ENCODE measurements at places on chromosomes 6 and 20.
A peak's percentile ranks its signal among the peaks of the same experiment; 100 is the strongest.

DNA sequence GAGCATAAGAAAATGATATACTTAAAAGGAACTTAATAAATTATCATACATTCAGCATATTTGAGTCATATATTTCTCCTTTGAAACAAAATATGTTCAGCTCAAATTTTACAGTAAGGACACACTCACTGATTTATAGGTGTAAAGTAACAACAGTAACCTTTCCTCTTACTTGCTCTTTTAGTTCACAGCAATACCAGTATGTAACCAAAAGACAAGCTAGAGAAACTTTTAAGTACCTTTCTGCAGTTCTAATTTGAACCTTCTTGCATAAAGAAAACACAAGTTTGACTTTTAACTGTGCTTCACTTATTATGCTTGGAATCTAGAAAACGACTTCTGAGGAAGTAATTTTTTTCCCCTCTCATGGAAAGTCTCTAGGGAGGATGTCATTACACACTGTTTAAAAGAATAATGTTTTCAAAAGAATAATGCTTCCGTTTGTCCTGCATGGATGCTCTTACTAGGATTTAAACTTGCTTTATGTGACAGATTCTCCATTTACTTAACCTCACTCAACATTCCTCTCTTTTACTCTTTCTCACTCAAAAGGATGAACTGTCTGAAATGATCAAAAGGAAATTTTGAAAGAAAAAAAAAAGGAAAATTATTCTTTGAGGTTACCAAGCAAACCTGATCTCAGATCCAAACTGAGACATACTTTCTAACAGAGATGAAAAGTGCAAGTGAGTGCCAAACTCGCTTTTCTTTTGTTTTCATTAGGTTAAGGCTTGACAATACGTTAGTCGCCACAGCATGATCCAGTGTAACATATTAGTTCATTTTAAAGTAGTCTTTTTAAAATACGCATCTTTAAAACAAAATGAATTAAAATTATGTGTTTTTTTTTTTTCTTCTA, 22.4 kb upstream of the CALHM6 start:
- no peak for DNase-seq

GRCh38 chr6:96157018-96157565, 141.3 kb downstream of the FUT9 start:
- no peak for DNase-seq

DNA sequence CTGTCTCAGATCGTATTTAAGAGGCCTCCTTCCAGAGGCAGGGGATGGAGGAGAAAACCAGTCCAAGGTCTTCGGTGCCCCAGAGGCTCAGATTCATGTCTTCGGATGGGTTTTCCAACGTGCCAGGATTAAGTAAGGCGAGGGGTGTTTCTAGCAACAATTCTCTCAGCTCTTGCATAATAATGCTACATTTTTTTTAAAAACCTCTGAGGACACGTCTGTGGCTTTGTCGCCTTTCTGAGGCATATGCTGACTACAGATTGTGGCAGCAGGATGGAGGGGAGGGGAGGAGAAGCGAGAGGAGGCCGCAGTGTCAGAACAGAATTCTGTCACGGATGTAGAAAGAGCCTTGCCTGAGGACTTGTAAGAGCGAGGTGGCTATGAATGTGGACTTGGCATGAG, 17.7 kb upstream of the CCDC167 start:
- DNase-seq: peak; percentile 20

- DNase-seq: no peak
These were observed 368.5 kb upstream of the SYNCRIP start for GRCh38 chr6:86010915-86011786.

GRCh38 chr6:22401206-22401605, 104.4 kb upstream of the PRL start:
- DNase-seq: no peak

DNA sequence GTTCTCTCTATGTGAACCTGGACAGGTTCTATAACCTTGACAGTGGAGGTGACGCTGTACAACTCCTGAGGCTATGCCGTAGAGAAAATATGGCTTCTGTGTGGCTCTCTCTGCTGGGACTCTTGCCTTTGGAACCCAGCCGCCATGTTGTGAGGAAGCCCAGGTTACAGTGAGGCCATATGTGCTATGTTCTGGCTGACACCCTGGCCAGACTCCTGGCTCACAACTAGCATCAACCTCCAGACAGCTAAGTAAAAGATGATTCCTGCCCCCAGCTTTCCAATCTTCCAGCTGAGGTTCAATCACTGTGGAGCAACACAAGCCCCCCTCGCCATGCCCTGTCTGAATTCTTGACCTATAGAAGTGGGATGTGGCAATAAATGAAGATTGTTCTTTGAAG, 57.0 kb downstream of the PPP1R3G start:
- DNase-seq: no peak

DNA sequence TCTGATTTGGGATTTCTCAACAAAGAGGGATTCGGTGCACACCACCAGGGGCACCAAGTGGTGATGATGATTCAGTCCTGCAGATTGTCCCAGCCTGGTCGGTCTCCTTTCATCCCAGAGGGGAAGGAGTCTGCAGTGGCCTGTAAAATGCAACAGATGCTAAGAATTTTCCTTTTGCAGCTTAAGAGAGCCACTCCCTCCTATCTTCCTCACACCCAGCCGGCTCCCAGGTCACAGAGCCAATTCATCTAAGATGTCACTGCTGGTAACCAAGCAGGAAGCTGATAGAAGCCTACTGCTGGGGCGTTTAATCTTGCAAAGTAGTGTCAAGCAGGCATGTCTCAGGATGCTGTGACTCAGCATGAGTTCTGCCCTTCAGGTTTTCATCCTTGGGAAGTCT, 203.8 kb upstream of the LRFN2 start:
- no peak for DNase-seq

DNA sequence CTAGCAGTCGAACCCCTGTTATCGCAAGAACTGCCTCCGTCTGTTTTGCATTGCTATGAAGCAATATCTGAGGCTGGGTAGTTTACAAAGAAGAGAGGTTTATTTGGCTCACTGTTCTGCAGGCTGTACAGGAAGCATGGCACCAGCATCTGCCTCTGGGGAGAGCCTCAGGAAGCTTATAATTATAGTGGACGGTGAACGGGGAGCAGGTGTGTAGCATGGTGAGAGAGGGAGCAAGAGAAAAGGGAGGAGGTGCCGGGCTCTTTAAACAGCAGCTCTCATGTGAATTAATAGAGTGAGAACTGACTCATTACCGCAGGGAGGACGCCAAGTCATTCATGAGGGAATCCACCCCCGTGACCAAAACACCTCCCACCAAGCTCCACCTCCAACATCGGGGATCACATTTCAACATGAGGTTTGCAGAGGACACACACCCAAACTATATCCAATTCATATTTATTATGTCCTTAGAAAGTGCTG, 172.6 kb upstream of the KCNG1 start:
- no peak for DNase-seq

DNA sequence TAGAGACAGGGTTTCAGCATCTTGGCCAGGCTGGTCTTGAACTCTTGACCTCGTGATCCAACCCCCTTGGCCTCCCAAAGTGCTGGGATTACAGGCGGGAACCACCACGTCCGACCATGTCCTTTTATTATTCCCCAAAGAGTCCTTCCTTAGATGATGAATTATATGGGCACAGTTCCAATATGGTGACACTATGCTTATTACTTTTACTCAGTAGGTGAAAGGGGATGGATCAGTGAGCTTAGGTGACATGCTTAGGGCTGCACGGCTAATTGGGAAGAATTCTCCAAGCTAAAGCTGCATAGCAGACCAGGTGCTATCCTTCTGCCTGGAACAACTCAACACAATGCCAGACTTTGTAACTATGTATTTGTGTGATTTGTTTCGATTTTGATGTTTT, 38.2 kb upstream of the TFAP2C start:
- no peak for DNase-seq

DNA sequence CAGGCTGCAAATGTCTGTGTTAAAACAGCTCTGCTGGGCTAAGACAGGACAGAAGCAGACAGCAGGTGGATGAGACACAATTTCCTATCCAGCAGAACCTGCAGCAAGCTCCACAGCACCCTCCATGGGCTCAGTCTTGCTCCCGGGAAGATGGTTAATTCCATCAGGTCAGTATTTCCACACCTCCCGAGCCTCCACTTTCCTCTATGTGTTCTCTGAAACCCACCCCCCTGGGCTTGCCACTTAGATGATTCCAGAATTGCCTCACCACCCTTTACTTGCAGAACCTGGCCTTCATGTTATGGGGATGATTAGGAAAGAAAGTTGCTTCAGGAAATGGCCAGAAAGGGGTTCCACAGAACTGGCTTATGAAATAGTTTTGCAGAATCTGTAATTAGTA, 43.8 kb downstream of the ERMARD start:
- DNase-seq: no peak

- DNase-seq: no peak
These were observed 144.6 kb upstream of the BMP5 start for GRCh38 chr6:56019973-56020372.

DNA sequence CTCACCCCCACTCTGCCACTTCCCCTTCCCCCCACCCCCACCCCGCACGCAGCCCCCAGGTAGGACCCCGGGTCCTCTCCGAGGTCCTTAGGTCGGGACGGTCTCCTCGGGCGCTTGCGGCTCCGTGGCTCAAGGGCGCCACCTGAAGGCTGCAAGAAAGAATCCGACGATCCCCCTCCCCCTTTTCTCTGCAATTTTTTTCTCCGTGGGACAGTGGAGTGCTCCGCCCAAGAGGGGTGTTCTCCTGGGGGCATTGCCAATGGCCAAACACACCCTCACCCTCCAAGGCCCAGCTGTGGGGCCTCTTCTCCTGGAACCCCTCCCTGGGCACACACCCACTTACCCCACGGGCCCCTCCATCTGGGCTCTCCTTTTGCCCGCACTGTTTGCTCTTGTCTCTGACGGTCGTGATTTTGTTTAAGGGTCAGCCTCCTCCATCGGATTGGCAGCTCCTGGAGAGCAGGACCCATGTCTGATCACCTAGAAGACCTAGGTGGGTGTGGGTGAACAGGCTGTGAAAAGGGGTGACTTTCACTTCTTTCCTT, 1.1 kb upstream of the TMEM74B start:
- no peak for DNase-seq

DNA sequence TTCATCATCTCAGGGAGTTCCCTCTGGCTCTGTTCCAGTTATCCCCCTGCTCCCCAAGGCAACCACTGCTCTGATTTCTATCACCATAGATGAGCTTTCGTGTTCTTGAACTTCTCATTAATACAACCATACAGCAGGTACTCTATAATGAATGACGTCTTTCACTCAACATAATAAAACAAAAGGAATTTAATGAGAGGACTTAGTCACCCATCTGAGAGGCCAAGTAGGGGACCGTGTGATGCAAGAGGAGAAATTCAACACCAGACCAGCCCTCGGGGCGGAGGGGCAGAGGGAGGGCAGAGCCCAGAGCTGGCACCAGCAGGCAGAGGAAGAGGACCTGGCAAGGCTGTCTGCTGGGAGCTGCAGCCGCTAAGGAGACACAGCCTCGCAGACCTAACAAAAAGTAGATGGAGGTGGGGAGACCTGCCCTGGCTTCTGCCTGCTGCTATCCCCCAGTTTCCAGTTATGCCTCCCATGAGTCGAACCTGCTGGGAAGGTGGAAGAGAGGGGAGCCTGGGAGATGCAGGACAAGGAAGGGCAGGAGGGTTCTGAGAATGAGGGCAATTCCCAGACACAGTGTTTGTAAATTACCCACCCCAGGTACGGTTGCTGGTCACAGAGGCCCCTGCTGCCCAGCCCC, 13.8 kb downstream of the CCN5 start:
- DNase-seq: no peak

GRCh38 chr20:40962733-40963504, 65.7 kb upstream of the TOP1 start:
- DNase-seq: peak; percentile 30

DNA sequence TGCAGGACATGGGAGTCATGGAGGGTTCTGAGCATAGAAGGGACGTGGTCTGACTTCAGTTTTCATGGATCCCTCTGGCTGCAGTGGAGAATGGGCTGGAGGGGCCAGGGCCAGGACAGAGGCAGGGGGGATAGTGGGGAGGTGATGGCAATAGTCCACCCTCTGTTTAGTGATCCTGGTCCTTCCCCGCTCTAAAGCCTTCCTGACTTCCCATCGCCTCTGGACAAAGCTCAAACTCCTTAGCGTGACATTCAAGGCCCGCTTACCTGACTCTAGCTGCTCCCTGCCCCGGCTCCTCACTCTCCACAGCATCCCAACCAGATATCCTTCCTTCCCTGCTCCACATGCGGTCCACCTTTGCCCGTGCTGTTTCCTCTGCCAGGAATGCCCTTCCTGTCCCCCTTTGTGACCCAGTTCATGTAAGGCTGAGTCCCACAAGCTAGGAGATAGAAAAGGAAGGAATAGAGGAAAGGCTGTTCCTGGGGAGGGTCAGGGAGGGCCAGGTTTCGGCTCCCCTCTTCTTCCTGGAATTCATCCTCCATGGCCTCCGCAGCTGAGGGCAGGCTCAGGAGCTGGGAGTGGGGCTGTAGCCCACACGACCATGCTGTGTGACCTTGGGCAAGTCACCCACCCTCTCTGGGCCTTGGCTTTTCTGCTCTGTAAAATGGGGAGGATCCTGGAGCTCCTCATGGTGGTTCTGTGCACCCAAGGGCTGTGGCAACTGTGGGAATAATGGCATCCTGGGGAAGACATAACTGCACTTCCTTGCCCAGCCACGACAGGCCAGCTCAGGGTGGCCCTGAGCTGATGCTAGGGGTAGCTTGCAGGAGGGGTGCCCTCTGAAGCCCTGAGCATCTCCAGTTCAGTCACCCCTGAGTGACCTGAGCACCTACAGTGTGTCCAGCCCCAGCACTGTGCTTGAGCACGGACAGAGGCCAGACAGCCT, 116.1 kb downstream of the CEBPB start:
- DNase-seq: no peak

DNA sequence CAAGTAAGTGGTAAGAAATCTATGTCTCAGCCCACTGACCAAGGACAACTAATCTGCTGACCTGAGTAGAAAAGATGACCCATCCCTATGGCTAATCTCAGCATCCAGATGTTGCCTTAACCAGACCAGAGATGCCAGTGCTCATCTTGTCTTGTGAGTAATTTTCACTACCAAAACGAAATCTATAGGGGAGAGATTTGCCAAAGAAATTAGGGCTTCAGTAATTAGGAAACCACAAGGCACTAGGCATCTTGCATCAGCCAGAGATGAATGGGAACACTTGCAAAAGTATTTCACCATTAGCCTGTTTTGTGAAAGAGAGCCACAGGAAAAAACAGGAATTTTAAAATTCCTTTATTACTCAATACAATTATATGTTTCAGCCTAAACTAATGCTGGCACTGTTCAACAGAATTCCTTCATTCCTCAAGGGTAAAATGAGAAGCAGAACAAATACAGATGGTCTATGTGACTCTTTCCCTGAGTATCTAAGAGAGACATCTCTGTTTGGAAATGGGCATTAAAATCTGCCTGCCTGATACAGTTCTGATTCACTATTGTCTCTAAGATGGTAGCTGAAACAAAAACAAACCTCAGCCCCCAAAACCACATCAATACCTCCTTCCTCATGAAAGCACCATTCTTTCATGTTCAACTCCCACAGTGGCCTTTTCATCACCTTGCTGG, 87.8 kb downstream of the GMDS start:
- no peak for DNase-seq

GRCh38 chr6:84798257-84798656, 33.9 kb upstream of the TBX18 start:
- DNase-seq: no peak

- DNase-seq: no peak
These were observed 788 bp downstream of the TRIM40 start for GRCh38 chr6:30136570-30137286.
